ENCODE measurements at places on chromosomes 5 and 9. TPM values are rescaled to one million over a fixed set of nuclear protein-coding genes. Genes with fewer than 3 reads are reported as not detected.

GRCh38 chr5:10254686-10255085 is 4.6 kb downstream of the CCT5 start:
- no peak for DNase-seq

IFNA13 gene
- total RNA-seq, result not detected

DNA sequence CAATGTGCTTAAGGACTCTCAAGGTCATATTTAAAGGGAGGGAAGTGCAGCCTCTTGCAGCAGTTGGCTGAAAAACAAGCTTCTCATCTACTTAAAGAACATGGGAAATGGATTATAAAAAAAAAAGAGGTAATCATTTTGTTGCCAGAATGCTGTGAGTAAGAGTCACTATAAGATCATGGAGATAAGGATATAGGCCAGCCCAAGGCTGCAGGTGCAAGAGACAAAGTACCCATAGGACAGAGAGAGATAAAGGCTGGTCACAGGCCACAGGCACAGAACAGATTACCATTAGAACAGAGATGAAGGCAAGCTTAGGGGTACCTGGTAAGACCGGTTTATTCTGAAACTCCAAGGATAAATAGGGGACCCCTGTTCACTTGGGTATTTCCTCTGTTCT is 70.5 kb downstream of the CDKN2A start:
- DNase-seq, result no peak

- no peak for DNase-seq
Measured at GRCh38 chr5:68177676-68178075, 37.9 kb upstream of the PIK3R1 start.

GRCh38 chr5:140134277-140134935 is 8.7 kb downstream of the IGIP start:
- no peak for DNase-seq

FAM221B gene
- not detected for total RNA-seq

- no peak for DNase-seq
Measured at GRCh38 chr9:133658442-133659431, 22.6 kb downstream of the DBH start.

DNA sequence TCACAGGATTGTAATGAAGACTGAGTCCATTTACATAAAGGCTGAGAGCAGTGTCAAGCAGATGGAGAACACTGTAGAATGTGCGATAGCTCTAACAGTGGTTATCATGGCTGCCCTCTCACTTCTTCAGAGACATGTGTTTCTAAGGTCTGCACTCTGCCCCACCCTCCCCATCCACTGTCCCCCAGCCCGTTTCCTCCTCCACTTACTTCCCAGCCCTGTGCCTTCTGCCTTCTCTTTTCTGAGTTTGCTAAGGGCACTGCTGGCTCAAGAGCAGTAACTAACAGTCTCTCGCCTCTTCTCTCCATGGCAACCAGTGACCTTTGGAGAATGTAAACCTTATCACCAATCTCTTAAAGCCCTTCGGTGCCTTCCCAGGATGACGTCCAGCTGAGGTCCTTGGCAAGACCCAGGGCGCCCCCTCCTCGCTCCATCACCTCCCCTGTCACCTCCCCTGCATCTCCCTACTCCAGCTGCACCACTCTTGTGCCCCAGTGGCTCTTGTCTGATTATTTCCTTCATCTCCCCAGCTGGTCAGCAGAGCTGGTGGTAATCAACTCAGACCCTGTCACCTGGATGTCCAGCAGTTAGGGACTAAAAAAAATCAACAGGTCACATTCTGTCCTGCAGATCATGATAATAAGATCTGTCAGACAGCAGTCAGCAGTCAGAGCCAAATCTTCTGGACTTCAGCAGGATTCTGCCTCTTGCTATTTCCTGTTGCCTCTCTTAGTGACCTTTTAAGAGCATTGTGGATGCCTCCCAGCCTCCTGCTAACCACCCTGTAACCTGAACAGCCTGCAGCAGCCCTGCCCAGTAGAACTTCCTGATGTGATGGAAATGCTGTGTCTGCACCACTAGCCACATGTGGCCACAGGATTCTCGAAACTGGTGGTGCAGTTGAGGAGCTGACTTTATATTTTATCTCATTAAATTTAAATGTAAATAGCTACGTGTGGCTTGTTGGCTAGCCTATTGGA is 9.0 kb downstream of the FXN start:
- peak; percentile 50 for DNase-seq

DNA sequence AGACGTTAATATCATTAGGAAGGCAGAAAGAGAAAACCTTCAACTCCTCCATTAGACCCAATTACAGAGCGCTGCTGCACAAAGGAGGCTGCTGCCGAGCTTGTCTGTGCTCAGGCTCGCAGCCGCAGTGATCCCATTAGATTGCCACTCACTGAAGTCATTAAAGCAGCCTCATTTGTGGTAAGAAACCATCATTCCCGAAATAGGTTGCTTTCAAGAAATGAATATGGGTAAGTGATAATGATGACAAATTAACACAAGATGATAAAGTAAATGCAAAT is 137.2 kb downstream of the CAVIN4 start:
- DNase-seq, result no peak

CNTNAP3B gene
- total RNA-seq, result 1.9 TPM

CTXN3 gene
- not detected for total RNA-seq

CNTFR gene
- 1.9 TPM for total RNA-seq

GRCh38 chr9:74498621-74499095 is 1.5 kb downstream of the RORB start:
- DNase-seq, result peak; percentile 39

SLC6A19 gene
- total RNA-seq, result not detected

AK8 gene
- total RNA-seq, result 0.14 TPM

DNA sequence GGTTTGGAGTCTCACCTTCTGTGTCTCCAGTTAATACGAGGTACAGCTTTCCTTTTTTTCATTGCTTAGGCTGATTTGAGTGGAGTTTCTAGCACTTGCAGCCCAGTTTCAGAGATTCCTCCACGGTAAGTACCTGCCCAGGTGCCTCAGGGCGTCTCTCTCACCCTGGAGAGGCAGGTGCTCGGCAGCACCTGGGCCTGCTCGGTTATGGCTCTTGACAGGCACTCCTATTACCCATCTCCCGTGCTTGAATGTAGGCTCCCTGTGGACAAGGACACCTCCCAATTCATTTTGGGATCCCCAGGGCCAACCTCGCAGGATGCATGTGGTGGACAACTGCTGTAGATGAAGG is 144.3 kb downstream of the NR3C1 start:
- no peak for DNase-seq

DNA sequence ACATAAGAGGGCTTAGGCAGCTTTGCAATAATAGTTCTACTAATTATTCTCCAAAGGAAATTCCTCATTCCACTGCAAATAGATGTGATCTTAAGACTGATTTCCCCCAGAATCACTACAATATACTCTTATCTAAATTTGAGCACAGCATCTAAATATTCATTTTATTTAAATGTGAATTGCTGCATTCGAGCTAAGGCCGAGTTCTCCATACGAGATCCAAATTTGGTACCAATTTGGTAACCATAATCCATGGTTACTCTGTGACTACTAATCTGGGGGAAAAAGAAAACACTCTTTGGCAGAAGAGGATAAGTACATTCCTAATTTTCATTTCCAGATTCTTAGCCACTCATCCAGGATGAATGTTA is 19.7 kb upstream of the RIC1 start:
- DNase-seq, result no peak

DNA sequence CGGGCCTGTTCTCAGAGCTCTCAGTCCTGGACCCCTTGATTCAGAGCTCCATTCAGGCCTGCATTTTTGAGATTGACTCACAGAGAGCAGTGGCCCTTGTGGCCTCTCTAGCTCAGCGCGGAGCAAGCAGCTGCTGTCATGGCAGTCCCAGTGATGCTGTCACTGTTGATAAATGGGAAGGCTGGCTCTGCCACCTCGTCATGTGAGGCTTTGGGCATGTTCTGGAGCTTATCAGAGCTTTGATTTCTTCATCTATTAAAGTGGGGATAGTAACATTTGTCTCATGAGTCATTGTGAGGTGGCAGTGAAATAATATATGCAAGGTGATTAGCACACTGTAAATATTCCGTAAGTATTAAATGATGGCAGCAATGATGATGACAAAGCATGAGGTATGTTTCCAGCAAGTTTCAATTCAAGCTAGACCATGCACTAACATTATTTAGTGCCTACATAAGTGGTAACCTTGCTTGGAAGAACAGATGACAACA is 126.4 kb upstream of the CXCL14 start:
- no peak for DNase-seq

DNA sequence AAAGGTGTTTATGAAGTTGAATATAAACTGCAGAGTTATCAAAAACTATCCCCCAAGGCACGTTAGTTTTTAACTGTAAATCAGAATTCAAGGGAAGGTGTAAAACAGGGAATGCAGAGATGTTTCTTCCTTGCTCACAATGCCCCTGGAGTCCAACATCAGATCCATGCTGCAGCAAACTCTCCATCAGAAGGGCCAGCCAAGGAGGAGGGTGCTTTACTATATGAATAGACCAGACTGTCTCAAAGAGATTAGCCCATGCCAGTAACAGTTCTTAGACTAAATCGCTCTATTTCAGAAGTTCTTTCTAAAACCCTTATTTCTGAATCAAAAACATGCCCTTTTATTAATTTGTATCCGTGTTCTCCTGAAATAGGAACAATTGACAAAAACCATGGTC is 362.8 kb upstream of the RPS23 start:
- no peak for DNase-seq

DNA sequence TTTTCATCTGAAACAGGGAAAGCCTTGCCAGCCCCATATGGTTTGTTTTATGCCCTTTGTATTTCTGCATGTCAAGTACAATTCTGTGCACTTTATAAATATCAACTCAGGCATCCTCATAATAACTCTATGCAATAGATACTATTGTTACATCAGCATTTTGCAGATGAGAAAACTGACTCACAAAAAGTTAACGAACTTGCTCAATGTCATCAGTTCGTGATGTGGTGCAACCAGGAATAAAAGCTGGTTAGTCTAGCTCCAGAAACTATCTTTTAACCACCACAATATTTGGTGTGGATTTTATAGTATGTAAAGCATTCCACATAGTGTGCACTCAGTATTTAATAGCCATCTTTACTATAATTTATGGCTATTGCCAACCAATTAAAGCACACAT is 134.9 kb downstream of the MRPS30 start:
- DNase-seq, result no peak

FBN2 gene
- total RNA-seq, result 18.4 TPM

- DNase-seq, result peak; percentile 68
Measured at GRCh38 chr5:170552621-170553115, 48.8 kb downstream of the KCNIP1 start.

DNA sequence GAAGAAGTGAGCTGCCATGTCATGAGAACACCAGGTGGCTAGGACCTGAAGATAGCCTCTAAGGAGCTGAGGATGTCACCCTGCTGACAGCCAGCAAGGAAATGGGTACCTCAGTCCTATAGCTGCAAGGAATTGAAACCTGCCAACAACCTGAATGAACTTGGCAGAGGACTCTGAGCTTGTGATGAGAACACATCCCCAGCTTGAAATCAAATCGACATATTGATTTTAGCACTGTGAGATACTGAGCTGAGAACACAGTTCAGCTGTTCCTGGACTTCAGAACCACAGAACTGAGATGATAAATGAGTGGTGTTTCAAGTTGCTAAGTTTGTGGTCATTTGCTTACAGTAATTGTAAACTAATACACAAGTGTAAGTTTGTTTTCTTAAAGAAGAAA is 5.5 kb upstream of the RASEF start:
- DNase-seq, result no peak

DNA sequence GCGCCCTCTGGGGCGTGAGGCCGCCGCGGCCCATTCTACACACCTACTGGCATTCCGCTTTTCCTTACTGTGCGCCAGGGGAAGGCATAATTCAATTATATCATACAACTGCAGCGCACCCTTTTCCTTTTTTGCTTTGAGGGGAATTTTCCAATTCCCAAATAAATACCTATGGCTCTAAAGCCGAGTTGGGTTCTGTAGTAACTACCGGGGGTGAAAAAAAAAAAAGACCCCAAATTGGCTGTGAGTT is 34.1 kb upstream of the NFIB start:
- DNase-seq, result no peak

DNA sequence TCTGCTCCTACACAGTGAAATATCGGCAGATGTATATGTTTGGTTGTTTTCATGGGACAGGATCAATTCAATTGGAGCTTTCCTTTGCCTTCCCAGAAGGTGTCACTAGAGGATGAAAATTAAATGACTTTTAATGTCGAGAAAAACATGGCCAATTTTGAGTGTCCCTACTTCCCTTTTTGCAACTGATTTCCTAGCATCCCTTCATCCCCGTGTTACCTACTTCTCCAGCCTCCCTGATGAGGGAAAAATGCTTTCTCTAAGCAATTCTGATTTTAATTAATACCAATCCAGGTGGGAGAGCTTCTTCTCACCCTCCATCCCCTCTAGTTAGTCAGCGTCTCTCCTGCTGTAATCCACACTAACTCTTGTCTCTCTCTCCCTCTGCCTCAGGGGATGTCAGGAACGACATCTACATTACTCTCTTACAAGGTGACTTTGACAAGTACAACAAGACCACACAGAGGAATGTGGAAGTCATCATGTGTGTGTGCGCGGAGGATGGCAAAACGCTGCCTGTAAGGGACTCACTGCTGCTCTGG is 64.9 kb downstream of the DOCK2 start:
- DNase-seq, result peak; percentile 52

DNA sequence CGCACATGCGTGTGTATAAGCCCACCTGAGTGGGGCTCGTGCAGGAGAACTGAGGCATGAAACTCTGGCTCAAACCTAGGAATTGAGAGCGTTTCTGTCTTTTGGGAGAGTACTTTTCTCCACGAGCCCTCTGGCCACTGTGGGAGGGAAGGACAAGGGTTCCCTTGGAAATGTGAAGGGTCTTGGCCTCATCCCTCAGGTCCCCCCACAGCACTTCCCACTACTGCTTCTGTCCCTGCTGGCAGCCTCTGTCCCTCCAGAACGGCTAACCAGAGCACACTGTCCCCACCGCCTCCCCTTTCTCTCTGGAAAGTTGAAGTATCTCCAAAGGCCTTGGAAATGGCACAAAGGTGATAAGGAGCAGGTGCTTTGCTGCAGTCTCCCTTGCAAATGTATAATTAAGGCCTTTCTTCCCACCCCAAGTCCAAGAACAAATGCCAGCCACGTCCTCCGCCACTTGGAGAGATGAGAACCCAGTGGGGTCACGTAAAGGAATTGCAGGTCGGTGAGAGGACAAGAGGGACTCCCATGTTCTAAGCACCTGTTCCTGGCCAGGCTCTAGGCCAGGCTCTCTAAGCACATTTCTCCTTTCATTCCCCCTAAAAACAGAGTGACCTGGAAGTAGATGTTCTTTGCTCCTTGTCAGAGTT is 107.9 kb upstream of the LMX1B start:
- DNase-seq, result no peak

GRCh38 chr9:83544002-83544698 is 5.9 kb upstream of the FRMD3 start:
- peak; percentile 88 for DNase-seq

Data from GM23338 (cell line).